ENCODE measurements at places on chromosomes 6 and 20. TPM values are rescaled to one million over a fixed set of nuclear protein-coding genes. Genes with fewer than 3 reads are reported as not detected.

DNA sequence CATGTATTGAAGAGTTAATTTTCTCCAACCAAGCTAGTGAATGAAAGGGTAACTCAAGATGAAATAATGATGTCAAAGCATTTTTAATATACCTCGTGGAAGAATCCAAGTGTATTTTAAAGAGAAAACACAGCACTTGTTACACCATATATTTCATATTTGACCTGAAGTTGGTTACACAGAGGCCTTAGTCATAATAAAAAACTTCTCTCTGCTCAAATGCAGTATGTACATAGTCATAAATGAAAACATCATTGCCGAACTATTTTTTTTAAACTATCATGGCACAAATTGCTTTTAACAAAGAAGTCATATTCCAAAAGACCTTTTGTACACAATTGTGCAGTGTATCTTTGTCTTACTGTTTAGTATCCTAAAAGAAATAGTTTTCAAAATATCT is 43.0 kb downstream of the BACH2 start:
- no peak for DNase-seq

DNA sequence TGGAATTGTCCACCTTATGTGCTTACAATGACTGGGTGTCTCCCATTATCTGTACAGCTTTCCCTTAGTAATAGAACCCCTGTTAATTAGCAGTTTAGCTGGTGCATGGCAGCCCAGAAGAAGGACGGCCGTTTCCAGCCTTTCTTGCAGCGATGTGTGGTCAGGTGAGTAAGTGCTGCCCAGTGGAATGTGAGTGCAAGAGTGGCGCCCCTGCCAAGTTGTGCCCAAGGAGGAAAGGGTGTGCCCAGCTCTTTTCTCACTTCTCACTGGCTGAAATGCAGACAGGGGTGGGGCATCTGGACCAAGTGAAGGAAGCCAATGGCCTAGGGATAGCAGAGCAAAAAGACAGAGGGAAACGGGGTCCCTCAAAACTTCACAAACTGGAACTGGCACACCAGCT is 296.8 kb downstream of the PREX1 start:
- DNase-seq, result no peak

DNA sequence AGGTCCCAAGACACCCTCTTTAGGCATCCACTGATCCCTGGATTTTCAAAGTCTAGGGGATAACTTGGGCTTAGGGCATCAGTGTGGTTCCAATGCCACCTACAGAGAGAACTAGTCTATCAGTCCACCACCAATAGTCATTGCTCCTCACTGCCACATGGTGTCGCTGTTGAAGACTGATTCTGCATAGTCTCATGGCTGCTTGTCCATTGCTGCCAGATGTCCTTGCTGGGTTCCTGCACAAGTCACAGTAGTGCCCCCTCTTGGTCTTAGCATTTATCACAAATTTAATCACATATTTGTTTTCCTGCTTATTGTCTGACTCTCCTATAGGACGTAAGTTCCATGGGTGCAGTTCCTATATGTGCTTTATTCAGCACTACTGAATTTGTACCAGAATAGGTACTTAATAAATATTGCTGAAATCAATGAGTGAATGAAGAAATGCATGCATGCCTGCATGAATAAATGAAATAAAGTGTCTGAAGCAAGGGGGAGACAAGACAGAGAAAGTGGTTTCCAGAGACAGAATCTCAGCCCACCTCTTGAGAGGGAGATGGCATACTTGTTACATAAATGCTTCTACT is 45.9 kb upstream of the RALY start:
- DNase-seq, result no peak

DNA sequence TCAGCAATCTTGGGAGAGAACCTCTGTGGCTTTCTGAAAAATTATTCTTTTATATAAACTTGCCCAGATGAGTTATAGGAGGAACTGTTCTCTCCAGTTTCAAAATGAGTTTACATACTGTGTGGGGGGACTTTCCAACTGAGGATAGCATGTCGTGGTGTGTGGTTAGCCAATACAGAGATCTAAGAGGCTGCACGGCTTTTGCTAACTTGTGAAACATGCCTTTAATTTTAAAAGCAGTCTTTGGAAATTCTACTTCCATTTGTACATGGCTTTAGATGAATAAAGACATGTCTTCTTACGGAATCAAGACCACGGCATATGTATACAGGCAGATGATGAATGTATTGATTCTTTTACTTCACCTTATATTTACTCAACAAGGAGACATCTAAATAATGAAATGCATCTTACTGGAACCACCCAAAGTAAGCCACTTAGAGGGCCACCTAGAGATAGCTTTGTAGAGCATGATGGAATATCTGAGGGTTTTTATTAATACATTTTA is 39.8 kb downstream of the HIVEP1 start:
- no peak for DNase-seq

GRCh38 chr6:568085-568484 is 88.8 kb downstream of the HUS1B start:
- DNase-seq, result no peak

- no peak for DNase-seq
Measured at GRCh38 chr6:91476000-91476399, 889.1 kb upstream of the MAP3K7 start.

DNA sequence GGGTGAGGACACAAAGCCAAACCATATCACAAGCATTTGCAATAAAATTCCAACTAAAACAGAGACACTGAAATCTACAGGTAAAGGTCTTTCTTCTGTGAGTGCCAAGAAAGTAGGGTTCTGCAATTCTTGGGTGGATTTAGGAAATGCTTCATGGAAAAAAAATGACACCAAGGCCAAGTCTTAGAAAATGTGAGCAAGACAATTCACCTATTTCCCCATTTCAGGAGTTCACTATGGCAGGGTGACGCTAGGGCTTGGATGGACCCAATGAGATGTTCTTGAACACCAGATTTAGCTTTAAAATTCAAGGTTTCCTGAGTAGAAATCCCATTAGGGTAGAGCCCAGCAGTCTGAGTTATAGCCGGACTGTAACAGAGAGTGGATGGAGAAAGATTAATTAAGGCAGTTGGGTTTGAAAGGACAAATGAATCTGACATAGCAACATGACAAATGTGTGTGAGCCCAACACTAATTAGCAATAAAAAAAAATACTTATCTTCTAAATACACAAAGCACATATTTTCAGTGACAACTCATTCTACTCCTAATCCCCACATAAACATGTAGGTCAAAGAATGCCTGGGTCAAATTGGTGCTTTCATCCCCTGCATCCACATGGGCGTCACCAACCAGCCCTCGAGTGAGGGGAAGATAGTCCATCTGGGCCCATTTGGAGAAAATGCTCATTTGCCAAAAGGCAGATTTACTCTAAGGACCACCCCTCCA is 180.4 kb upstream of the JARID2 start:
- no peak for DNase-seq

- DNase-seq, result no peak
Measured at GRCh38 chr20:48584391-48585060, 243.3 kb downstream of the PREX1 start.

- no peak for DNase-seq
Measured at GRCh38 chr20:45254383-45255262, at the start of gene SLPI. SLPI (minus strand) TSS chr20:45254564; CDS start chr20:45254543, 21 bp downstream.

DNA sequence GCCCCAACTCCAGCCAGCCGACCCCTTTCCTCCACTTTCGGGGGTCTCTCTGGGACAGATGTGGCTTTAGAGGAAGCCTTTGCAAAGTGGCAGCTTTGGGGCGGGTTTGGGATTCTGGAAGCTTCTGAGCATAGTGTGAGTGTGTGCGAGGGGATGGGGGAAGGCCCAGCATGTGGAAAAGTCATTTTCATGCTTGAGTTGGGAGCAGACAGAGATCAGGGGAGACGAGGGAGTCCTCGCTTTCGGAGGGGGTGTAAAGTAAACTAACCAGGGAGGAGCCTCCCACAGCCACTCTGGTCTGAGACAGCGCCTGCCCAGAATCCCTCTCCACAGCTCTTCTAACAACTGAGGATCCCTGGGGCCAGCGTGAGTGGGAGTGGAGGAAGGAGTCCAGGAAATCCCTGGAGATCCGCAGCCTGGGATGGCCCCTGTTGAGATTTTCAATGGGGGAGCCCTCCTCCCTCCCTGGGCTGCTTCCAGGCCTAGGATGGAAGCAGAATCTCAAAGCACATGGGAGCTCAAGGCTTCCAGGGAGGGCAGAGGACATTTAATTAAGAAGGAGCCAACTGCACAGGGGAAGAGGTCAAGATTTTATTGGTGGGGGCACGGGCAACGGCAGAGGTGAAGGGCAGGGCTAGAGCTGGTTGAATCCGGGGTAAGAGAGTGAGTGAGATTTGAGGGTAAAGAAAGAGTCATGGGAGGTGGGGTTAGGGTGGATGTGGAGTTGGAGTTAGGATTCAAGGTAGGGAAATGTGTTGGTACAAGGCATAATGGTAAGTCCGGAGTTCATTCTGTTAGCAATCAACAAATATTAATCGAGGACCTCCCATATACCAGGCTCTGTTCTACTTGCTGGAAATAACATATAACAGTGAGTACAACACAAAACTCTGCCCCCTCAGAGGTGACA is 102.3 kb upstream of the FOXP4 start:
- DNase-seq, result peak; percentile 70

DNA sequence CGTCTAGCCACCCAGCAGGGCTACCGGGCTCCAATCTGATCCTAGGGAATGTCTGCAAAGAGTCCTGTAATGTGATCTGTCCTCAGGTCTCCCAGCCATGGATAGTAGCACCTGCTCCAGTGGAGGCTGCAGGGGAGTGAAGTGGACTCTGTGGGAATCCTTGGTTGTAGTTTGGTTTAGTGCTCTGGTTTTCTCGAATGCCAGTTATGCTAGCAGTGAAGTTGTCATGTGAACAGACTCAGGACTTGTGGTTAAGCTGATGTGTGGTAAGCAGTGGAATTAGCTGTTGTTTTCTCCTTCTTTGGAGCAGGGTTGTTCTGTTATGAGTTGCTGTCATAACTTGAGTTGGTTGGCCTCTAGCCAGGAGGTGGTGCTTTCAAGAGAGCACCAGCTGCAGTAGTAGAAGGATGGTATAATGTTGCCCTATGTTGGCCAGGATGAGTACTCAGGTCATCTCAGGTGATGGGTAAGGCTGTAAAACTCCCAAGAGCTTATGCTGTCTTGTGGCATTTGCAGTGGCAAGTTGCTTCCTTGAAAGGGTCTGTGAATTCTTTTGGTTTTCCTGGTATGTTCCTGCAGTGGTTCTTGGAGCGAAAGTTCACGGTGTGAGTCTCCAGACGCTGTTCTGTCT is 390.2 kb downstream of the UTRN start:
- no peak for DNase-seq

GRCh38 chr20:42204109-42204660 is 586.0 kb upstream of the CHD6 start:
- DNase-seq, result no peak

GRCh38 chr6:4870821-4871494 is 94.8 kb downstream of the CDYL start:
- no peak for DNase-seq

DNA sequence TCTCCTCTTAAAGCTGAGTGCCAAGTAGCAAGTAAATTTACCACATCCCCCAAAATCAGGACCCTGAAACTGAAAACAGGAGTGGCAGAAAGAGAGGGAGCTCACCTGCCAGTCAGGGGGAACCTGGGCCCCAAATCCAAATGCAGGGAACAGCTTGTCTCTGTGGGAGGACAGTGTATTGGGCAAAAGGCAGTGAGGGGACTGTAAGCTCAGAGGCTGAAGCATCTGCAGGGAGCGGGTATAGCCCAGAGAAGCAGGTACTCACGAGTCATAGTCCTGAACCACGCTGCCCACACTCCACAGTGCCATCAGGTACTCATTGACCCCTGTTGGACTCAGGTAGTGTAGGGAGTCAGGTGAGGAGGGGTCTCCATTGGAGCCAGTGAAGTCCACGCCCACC is 15.0 kb downstream of the SPAG4 start:
- DNase-seq, result peak; percentile 38

GRCh38 chr6:157068691-157069324 is 254.5 kb downstream of the TMEM242 start:
- no peak for DNase-seq

DNA sequence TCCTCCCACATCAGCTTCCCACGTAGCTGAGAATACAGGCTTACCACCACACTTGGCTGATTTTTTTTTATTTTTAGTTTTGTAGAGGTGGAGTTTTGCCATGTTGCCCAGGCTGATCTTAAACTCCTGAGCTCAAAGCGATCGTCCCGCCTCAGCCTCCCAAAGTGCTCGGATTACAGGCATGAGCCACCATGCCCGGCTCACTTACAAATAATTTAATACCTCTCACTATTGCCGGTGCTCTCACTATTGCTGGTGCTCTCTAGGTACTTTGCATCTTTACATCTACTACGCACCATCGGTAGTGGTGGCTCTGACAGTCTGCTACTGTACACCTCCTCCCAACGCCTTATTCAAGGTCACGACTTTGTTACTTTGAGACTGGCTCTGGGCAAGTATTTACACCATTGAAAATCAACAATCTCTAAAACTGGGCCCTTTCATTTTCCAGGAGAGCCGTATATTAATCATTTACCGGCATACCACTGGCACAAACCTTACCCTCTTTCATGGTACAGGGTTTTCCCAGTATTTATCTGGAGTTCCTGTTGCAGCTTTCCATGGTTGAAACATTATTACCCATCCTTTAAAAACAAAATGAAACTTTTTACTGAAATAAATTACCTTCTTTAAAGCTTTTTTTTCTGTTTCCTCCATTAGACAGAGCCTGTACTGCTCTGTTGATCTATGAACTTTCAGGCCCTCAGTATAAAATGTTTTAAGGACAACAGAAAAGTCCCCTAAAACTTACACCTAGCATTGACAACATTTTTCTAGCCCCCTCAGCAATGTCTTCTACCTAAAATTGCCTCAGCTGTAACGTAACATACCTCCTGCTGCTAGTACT is 259.6 kb upstream of the PLCB4 start:
- DNase-seq, result no peak

GRCh38 chr6:80126657-80127345 is 20.3 kb downstream of the BCKDHB start:
- DNase-seq, result no peak

- DNase-seq, result no peak
Measured at GRCh38 chr20:39289316-39289715, 327.2 kb downstream of the DHX35 start.

GRCh38 chr20:34834459-34834893 is 9.0 kb upstream of the NCOA6 start:
- no peak for DNase-seq

Gene NOX3
- not detected for total RNA-seq

Gene ARFGAP1
- 81.6 TPM for total RNA-seq

Gene TREML2
- total RNA-seq, result 0.58 TPM

Gene ANGPT4
- 0.27 TPM for total RNA-seq

Gene FRMD1
- 25.5 TPM for total RNA-seq

Gene CD83
- total RNA-seq, result 22.3 TPM

Gene ZFP57
- not detected for total RNA-seq

Gene KCNB1
- total RNA-seq, result 4.9 TPM

Gene FNDC1
- 13.7 TPM for total RNA-seq
